Renal cortical epithelial cell (primary cell): ENCODE measurements at places on chromosomes 7 and 10.
A peak's percentile ranks its signal among the peaks of the same experiment; 100 is the strongest.

DNA sequence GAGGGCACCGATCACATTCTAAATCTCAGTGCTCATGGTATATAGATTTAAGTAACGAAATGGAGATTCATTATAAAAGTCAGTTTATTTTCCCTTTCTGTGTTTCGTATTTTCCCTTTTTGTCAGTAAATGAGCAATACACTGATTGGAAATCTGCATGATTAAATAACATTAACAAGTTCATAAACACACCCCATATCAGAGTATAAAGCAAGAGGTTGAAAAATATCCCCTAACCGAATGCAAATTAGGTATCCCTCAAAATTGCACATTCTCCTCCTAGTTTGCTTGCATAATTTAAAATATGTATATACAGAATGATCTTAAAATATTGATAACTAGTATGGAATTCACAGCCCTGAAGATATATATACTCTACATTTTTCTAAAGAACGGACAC, 64.6 kb downstream of the SLC37A3 start:
- no peak for DNase-seq

DNA sequence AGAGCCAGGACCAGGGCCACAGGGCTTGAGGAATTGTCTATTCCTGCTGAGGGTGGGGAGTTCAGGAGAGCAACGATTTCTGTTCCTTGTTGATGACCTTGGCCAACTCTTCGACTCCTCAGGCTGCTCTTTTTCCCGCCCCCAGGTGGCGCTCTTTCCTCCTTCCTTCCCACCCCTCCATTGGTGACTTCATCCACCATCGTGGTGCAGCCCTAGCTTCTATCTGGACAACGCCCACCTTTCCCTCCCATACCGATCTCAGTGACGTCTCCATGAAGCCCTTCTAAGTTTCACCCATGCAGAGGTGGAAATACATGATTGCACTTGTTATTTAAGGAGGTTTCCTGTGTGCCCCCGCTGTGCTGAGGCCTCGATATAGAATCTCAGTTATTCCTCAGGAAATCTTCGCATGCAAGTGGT, 22.1 kb upstream of the CARD11 start:
- DNase-seq, result no peak

GRCh38 chr7:99729486-99730237, 5.3 kb downstream of the CYP3A7 start:
- peak; percentile 91 for DNase-seq

- no peak for DNase-seq
Measured at GRCh38 chr10:43250615-43251418, 16.0 kb downstream of the RASGEF1A start.

DNA sequence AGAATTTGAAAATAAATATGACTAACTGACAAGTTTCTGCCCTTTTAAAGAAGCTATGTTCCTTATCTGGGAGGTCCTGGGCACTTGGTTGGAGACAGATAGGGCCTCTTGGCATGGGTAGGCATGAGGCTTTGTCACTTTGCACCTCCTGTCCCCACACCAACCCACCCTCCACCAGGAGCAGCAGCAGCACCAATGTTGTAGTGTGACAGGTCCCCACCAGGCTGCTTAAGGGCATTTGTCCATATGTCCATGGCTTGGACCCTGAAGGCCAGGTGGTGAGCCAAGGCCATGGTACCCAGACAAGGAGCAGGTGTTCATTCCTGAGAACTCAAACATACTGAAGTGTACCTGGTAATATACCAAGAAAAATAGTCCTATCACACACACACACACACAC, 629.1 kb downstream of the ACTR3B start:
- no peak for DNase-seq

DNA sequence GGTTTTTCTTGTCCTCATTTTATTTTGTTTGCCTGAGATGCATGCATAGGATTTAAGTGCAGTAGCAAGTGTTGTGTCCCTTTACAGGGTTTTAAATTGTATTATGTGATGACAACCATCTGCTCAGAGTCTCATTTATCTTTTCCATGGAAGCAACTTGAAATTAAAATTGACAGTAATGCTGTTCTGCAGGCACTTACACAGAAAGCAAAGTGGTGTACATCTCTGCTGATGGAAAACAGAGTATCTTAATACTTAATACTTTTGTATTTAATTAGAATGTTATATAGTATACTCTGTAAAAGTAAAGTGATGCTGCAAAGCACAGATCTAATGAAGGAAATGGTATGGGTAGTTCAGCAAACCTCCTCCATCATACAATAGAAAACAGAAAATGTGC, 482.9 kb downstream of the POM121L12 start:
- DNase-seq, result no peak

DNA sequence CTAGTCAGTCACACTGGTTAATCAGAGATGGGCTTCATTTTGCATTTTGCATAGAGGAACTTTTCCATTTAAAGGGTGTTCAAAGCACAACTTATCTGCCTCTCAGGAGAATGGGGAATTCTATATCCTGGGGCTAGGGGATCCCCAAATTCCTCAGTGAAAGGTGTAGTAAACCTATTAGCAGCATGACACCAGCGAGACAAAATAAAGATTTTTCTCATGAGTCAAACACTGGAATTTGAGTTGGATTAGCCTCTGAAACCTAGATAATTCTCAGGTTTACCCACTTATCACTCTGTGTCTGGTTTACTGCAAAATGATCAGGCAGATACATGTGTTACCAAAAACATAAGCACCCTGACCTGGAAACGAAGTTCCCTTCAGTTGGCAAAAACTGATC, 2.1 kb downstream of the AFAP1L2 start:
- DNase-seq, result no peak

GRCh38 chr10:80535671-80536360, 1.9 kb upstream of the SH2D4B start:
- no peak for DNase-seq
